ENCODE measurements at places on chromosomes 3 and 15.

GRCh38 chr3:149245738-149246451, 24.3 kb upstream of the CP start:
- no peak for DNase-seq

DNA sequence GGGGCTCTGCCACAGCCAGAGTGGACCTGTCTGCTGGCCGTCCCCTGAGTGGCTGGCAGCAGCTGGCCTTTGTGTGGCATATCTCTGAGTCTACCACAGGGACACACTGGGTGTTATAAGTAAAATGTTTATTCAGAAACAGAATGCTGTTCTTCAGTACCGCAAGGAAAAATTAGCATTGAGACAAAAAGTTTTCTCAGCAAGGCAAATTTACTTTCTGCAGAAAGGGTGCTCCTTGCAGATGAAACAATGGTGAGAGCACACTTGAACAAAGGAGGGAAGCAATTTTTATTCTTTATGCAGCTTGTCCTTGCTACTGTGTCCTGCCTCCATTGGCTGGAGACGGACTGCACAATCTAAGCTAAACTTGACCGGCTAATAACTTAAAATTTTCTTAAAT, 4.0 kb downstream of the TMEM89 start:
- no peak for DNase-seq

- no peak for DNase-seq
These were observed 21.5 kb downstream of the CFAP161 start for GRCh38 chr15:81155375-81156218.

DNA sequence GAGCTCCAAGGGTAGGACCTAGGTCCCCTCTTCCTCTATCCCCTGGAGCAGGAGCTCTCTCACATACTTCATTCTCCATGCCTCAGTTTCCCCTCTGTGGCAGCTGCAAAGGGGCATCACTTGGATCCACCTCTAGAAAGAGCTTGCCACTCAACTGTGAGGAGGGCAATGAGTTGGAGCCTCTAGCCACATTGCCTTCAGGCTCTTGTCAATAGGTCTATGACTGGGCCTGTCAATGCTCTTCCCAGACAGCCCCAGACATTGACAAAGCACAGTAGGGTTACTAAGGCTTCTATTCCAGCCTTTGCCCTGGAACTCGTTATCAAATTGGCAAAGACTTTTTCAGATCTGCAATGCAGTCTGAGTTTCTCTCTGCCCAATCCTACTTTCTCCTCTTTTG, 4.4 kb upstream of the VIPR1 start:
- DNase-seq = no peak

DNA sequence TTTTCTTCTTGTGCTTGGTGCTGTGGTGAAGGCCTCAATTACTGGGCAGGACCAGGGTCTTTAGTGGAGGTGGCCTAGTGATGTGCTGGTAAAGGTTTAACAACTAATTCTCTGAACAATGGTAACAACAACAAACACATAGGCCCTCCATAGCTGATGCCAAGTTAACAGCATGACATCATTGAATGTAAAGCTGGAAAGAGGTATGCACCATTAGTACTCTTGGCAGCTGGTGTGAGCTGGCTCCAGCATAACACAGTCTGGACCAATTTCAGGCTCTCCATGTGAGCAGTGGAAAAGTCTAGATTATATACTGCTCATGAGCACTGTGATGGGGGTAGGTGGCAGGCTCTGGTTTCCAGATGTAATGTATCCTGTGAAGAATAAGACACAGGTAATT, 61.8 kb downstream of the SLC7A14 start:
- no peak for DNase-seq

GRCh38 chr3:61199843-61200242, 51.4 kb downstream of the FHIT start:
- no peak for DNase-seq

DNA sequence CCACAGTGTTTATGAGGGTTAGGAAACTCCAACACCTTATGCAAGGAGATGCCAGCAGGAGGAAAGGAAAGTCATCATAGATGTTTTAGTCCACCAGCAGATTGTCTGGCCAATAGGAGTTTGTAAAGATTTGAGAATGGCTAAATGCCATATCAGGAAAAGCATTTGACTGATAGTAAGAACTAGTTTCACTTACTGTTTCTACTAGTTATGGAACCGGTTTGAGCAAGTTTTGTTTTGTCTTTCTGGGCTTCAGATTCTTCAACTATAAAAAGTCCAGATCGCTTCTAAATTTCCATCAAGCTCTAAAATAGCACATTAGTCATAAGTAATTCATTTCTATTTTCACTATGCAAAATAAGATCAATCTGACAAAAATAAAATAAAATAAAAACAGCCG, 254.8 kb upstream of the TMCO5A start:
- no peak for DNase-seq

GRCh38 chr3:149314807-149315578, 18.4 kb downstream of the TM4SF18 start:
- no peak for DNase-seq

- no peak for DNase-seq
These were observed 7.4 kb downstream of the CRYBG3 start for GRCh38 chr3:97829198-97829597.

- DNase-seq = no peak
These were observed 244.2 kb downstream of the TLE3 start for GRCh38 chr15:69853544-69853951.

- no peak for DNase-seq
These were observed 49.6 kb downstream of the MAP6D1 start for GRCh38 chr3:183775781-183776180.

- no peak for DNase-seq
These were observed 452.0 kb upstream of the MCTP2 start for GRCh38 chr15:93779341-93779740.

DNA sequence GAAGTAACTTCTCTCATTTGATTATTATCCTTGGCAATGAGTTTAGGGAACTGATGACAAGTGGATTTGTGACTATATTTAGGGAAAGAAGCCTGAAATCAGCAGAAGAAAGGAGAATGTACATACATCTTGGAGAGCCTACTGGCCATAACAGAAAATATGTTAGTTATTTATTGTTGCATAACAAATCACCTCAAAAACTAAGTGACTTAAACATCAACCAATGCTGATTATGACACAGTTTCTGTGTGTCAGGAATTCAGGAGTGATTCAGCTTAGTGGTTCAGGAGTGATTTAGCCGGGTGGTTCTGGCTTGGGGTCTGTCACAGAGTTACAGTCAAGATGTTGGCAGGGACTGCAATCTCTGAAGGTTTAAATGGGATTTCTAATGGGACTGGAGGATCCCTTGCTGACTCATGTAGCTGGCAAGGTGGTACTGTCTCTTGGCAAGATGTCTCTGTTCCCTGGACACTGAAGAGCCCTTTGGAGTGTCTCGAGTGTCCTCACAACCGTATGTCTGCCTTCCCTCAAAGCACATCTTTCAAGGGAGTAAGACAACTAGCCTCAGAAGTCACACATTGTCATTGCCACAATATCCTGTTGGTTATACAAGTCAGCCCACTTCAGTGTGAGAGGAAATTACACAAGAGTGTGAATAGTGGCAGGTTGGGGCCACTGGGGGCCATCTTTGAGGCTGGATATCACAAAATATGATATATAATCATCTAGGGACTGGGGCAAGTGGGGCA, 248.9 kb downstream of the SV2B start:
- DNase-seq = no peak

DNA sequence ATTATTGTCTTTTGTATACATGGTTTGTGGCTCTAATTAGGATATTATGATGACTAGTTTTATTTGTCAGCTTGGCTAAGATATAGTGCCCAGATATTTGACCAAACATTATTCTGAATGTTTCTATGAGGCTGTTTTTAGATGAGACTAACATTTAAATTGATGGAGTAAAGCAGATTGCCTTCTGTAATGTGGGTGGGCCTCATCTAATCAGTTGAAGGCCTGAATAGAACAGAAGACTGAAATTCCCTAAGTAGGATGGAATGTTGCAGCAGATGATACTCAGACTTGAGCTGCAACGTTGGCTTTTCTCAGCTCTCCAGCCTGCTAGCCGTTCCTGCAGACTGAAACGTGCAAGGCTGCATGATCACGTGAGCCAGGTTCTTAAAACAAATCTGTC, 546.5 kb downstream of the EDEM1 start:
- DNase-seq = no peak

GRCh38 chr3:67916353-67916752, 261.9 kb upstream of the SUCLG2 start:
- DNase-seq = no peak

DNA sequence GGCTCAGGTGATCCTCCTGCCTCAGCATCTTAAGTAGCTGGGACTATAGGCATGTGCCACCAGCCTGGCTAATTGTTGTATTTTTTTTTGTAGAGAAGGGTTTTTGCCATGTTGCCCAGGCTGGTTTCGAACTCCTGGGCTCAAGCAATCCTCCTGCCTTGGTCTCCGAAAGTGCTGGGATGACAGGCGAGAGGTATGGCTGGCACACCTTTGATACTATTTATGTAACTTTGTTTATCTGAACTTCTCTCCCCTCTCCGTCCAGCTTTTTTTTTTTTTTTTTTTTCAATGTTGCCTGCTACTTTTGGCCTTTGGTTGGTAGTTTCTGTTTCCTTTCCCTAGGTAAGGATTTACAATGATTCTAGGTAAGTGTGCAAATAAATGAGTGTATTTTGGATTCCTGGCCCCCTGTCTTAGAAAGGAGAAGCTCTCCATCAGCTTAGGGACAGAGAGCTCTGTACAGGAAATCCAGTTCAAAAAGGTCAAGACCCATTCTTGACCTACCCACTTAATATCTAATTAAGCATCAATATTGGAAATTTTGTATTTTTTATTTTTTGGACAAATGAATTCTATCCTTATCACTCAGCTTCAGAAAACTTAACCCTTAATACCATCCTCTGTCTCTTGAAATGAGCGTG, 6.8 kb downstream of the ARL6IP5 start:
- DNase-seq = no peak

- no peak for DNase-seq
These were observed 90.9 kb downstream of the STRIT1 start for GRCh38 chr3:155202626-155203025.

DNA sequence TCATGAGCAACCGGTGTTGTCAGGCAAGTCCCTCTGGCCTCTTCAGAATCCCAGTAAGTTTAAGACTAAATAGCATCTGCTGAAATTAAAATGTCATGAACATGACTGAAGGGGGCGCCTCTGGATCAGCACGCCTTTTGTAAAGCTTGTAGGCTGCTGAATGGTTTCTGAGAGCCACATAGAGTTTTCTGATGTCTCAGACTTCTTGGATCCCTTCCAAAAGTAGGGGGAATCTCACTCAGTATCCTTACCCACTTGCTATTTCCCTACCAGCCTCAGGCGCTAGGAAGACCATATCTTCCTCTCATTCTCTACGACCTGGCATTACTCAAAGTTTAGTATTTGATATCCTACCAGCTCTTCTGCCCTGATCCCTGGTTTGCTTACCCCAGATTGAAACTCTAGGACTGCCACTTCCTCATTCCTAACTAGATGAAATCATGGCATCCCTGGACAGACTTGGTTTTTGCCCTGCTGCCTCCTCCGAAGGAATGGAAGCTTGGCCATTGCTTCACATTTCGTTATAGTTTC, 62.7 kb upstream of the CD47 start:
- no peak for DNase-seq

- DNase-seq = no peak
These were observed 123.6 kb downstream of the CACNA1D start for GRCh38 chr3:53617893-53618523.

- DNase-seq = no peak
These were observed 58.5 kb downstream of the LIPC start for GRCh38 chr15:58490086-58490887.

- DNase-seq = peak; percentile 10
These were observed 7.5 kb upstream of the PGPEP1L start for GRCh38 chr15:99014803-99015697.
